Thymus (tissue), 14 donors: ENCODE measurements at places on chromosomes 4 and X. TPM values are rescaled to one million over a fixed set of nuclear protein-coding genes. Genes with fewer than 3 reads are reported as not detected.

DNA sequence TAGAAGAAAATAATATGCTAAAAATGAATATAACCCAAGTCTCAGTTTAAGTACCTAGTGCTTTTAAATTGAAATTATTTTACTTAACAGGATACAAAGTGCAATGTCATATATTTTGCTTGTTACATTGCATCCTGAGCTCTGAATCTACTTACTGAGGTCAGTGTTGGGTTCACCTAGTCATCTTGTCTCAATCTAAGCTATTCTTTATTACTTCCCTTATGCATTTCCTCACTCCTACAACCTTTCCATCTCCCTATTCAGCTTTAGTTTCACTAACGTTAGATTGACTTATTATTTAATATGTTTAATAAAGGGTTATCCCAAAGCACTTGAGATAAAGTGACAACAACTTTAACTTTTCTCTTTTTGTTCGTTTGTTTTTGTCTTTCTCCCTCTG lies 483.7 kb downstream of the FSTL5 start:
- no peak for DNase-seq

DNA sequence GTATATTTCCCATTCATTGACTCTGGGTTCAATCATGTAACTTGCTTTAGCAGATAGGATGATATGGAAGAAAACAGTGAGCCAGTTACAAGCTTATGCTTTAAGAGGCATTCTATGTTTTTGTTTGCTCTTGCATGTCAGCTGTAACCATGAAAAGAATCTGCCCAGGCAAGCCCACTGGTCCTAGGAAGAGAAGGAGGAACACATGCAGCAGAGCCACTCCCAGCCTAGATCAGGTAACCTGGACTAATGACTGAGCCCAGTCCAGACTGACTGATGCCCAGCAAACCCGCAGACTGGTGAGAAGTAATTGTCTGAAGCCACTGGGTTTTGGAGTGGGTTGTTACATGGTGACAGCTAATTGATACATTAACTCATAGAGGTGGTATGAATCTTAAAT lies 167.9 kb downstream of the COL4A6 start:
- no peak for DNase-seq

DNA sequence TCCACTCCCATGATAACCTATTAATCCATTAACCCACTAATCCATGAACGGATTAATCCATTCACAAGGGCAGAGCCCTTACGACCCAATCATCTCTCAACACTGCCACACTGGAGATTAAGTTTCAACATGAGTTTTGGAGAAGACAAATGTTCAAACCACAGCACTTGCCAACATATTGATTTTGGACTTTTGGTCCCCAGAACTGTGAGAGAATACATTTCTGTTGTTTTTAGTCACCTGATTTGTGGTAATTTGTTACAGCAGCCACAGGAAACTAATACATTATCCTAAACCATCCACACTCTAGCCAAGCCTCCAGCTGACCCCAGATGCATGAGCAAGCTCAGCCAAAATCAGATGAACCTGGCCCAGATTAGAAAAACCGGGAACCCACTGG lies 22.4 kb downstream of the SEC24D start:
- no peak for DNase-seq

DNA sequence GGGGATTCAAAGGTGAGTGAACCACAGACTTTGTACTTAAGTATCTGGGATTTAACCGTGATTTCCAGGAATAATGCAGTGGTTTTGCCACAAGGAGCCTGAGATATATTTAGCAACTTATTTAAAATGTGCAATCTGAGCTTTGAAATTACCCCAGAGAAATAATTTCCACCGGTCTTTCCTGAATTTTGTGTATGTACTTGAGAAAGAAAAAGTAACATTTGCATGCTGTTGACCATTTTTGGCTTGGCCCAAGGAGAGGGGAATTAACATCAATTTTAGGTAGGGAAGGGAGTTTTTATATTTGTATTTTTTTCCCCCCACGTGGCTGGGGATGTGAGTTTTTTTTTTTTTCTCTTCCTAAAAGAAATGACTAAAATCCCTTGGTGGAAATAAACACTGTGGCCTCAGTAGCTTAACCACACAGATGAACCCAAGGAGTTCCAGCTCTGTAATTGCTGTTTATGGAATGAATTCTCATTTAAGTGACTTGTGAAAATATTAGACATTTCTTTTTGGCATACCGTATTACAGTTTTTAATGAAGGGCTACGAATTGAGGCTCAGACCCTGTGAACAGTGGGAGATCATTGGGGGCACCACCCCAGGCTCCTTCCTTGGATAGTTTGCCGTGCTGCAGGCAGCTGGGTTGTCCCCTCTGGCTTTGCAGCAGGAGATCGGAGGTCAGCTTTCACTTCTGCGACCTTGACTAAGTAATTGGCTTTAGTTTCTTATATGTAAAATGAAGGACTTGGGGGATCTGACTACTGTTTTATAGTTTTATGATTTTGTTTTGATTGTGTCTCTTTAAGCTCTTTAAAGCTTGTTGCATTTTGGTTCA lies 116.1 kb downstream of the ARHGAP10 start:
- no peak for DNase-seq

DNA sequence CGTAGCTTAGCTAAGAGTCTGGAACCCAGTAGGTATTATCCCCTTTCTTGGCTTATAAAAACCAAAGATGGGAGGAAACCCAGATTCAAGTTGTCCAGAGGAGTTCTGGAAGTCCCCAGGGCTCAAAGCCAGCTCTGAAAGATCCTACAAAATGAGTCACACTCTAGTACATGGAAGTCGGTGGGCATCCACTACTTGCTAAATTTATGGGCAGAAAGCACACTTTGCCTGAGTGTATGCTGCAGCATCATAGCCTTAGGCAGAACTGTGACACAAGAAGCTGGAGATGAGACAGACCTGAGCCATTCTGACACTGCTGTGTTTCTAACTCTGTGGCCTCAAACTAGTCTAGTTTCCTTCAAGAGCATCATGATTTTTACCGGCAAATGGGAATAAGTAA lies 429.3 kb downstream of the AFF2 start:
- no peak for DNase-seq

- DNase-seq: no peak
Observed at GRCh38 chr4:48138936-48139335, 4.9 kb upstream of the TXK start.

- DNase-seq: no peak
Observed at GRCh38 chr4:141905751-141906150, 269.4 kb downstream of the IL15 start.

DNA sequence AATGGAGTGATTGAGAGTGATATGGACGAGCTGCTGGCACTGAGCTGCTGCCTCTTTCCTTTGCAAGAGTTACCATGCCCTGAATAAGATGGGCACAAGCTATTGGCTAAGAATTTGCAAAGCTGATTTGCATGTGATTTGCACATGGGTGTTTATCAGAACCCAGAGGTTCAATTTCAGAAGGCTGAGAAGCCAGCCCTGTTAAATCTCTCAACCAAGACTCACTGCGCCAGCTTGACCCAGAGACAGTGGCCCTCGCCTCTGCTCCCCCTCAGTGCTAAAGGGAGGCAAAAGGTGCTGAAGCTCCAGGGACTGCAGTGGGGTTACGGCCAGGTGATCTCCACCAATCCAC lies 701 bp downstream of the ARHGAP4 start:
- DNase-seq: no peak

The LYAR gene
- total RNA-seq: 29.5 TPM

The GPRASP1 gene
- total RNA-seq: 4.3 TPM

The CYP4V2 gene
- 5.9 TPM for total RNA-seq

The ANOS1 gene
- total RNA-seq: 1.3 TPM

The SYTL4 gene
- total RNA-seq: 0.94 TPM

The SUPT20HL1 gene
- not detected for total RNA-seq

The CHIC2 gene
- 36.5 TPM for total RNA-seq
